KBM-7 (cell line): ENCODE measurements at places on chromosomes 4 and X.

DNA sequence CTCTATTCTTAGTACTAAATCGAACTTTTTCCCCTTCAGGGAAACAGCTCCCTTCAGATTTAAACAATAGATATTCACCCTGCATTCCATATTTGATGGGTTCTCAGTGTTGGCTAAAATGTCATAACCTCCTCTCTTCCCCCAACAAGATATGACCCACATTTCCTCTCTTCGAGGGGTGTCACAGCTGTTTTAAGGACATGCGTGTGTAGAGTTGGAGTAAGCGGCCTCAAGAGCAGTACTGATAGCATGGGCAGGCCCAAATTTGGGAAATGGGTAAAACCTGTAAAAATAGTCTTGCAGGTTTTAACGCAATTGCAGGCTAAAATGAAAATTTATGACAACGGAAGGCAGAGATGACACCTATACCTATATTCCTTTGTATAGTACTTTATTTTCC is 28.7 kb downstream of the SAT1 start:
- DNase-seq = no peak

- DNase-seq = no peak
Measured at GRCh38 chrX:9293903-9294302, 171.0 kb upstream of the TBL1X start.

- DNase-seq = no peak
Measured at GRCh38 chr4:144614850-144615585, 30.9 kb upstream of the HHIP start.

- no peak for DNase-seq
Measured at GRCh38 chrX:39757971-39758370, 339.8 kb downstream of the BCOR start.

DNA sequence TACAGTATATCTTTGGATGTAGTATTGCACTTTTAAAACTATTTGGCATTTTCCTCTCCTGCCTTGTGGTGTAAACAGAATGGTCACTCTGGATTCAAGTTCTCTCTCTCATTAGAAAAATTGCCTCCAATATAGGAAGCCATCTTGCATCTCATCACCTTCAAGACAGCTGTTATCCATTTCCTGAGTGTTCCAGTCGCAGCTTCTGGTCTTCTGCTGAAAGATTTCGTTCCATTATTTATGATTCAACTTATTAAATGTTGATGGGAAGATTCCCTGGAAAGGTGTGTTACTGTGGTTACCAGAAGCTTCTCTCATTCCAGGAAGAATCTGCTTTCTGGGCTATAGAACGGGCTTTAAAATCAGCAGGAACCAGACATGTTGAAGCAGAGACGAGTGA is 568.3 kb upstream of the SLIT2 start:
- DNase-seq = no peak

DNA sequence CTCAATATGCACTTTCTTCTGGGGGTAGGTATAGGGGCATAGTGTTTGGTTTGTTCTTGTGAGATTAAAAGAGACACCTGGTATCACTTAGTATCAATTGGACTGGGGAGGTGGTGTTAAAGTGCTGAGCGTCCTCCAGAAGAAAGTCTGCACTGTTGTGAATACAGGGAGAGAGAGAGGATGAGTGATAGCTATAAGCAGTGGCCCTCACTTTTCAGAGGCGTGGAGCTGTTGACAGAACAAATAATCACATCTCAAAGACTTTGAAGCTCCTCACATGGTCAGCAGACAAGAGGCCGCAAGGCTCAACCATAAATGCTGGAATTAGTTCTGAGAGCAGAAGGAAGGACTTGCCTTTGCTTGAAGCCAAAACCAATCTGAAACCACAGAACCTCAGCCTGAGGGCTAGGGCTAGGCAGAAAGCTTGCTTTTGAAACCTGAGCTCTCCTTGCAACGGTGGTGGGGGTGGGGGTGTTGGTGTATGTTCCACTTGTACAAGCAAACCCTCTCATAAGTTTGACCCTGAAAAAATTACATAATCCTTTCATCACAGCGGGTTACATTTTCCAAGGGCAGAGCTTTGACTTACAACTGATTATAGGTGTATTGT is 123.2 kb upstream of the SCML1 start:
- no peak for DNase-seq

DNA sequence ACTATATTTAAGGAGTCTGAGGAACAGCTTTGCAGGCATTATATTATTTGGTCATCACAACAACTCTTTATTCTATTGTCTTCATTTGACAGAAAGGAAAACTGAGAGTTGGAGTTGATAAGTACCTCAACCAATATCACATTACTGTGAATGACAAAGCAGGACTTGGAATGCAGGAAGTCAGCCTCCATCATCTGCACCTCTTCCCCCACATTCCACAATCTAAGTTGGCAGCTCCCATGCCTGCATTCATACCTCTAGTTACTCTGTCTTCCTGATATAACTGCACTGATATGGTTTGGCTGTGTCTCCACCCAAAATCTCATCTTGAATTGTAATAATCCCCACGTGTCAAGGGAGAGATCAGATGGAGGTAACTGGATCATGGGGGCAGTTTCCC is 356.7 kb downstream of the GALNTL6 start:
- DNase-seq = no peak

GRCh38 chrX:112785344-112785743 is 55.3 kb downstream of the AMOT start:
- no peak for DNase-seq

GRCh38 chrX:150773634-150774033 is 80.4 kb downstream of the MTMR1 start:
- DNase-seq = no peak

DNA sequence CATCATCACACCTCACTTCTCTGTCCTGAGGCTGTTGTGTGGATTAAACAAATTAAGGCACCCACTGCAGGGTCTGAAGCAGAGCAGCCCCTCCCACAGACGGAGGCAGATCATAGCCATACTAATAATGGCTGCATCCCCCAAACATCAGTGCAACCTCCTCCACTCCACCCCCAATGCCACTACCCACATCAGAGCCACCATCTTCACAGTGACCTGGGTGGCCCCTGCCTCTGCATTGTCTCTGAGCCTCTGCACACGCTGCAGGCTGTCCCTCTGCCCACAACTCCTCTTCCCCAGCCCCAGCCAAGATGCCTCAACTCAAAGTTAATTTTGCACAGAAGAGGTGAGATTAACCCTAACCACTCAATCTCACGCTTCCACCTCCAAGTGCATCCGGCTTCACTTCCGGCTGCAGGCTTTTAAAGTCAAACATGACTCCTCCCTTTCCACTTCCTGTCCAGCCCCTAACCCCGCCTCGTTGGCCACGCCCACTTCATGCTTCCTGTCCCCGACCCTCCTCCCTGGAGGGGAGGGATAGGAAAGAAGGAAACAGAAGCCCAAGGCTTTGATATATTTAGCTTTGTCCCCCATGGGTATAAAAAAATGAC is 22.7 kb downstream of the JAKMIP1 start:
- peak; percentile 24 for DNase-seq

- DNase-seq = peak; percentile 9
Measured at GRCh38 chr4:7964890-7965662, 25.4 kb upstream of the AFAP1 start.

- DNase-seq = no peak
Measured at GRCh38 chrX:11665168-11666111, at the start of gene ARHGAP6. Gene ARHGAP6 (minus strand): TSS chrX:11665920. CDS start chrX:11664828, 1,092 bp downstream.

DNA sequence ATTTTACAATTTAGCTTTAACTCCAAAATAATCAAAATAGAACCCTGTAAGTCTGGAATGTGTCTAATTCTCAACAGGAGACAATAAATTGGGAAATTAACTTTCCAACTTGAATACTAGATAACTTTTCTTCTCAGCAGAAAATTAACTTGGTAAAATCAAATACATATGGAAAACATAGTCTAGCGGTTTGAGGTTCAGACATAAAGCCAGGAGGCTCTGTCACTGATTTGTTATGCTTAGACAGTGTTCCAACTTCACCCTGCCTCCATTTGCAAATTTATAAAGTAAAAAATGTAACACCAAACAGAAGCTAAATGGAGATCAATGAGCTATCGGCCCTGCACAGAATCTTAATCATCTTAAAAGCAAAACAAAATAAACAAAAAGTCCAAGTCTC is 46.3 kb downstream of the TBCK start:
- DNase-seq = no peak

DNA sequence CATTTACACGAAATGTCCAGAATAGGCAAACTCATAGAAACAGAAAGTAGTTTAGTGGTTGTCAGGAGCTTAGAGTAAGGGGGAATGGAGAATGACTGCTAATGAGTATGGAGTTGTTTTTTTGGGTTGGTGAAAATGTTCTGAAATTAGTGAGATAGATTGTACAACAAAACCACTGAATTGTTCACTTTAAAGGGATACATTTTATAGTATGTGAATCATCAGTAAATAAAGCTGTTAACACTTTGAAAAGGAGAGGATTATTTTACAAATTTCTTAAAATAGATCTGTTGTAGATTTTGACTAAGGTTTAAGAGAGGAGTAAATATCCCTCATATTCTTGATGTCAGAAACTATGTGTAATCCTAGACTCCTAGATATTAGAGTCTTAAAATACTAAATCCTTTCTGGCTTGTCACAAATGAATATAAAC is 82.7 kb downstream of the RAPGEF2 start:
- DNase-seq = no peak

- no peak for DNase-seq
Measured at GRCh38 chrX:78437621-78438020, 110.2 kb upstream of the CYSLTR1 start.

DNA sequence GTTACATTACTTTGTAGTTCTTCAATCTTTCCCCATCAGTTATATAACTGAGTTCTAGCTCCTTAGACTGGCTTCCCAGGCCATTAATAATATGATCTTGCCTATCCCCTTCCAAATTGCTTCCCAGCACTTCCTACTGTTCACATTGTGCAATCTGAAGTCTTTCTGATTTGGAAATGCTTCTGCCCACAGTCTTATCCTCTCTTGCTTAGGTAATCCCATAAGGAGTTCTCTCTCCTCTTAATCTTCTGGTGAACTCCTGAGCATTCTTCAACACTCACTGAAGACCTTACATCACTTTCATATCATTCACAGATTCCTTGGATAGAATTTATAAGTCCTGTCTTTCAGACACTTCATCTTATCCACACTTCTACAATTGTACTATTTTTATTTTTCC is 132.7 kb upstream of the TTC29 start:
- no peak for DNase-seq

GRCh38 chr4:53378171-53378482 is 686 bp downstream of the FIP1L1 start:
- no peak for DNase-seq

DNA sequence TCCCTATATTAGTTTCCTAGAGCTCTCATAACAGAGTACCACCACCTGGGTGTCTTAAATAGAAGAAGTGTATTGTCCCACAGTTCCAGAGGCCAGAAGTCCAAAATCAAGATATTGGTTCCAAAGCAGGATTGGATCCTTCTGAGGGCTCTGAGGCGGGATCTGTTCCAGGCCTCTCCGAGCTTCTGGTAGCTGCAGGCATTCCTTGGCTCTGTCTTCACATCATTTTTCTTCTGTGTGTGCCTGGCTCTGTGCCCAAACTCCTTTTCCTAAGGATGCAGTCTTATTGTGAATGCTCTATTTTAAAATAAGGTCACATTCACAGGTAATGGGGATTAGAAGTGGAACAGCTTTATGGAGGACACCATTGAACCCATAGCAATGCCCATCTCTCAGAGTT is 253.7 kb upstream of the TAPT1 start:
- DNase-seq = no peak

- no peak for DNase-seq
Measured at GRCh38 chr4:95531141-95531540, 17.6 kb downstream of the UNC5C start.

GRCh38 chr4:121177246-121178137 is 13.4 kb upstream of the TNIP3 start:
- no peak for DNase-seq

DNA sequence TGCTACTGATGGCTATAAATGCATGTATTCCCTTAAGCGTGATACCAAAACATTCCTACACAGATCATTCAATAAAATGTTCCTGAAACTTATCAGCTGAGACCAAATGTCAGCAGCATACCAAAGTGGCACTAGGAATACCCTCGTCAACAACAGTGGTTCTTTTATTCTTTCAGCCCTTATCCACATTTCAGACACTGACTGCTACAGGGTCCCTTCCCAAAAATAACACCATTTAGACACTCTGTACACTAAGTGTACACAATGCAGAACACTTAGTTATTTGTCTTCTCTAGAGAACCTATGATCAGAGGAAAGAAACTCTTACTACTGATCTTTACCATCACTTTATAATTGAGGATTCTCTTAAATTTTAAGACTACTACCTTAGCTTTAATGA is 94.1 kb downstream of the ATRX start:
- no peak for DNase-seq

DNA sequence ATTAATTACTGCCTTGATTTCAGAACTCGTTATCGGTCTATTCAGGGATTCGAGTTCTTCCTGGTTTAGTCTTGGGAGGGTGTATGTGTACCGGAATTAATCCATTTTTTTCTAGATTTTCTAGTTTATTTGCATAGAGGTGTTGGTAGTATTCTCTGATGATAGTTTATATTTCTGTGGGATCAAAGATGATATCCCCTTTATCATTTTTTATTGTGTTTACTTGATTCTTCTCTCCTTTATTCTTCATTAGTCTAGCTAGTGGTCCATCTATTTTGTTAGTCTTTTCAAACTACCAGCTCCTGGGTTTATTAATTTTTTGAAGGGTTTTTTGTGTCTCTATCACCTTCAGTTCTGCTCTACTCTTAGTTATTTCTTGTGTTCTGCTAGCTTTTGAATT is 32.1 kb downstream of the CDX4 start:
- no peak for DNase-seq

GRCh38 chrX:19886375-19886774 is 1.0 kb downstream of the SH3KBP1 start:
- no peak for DNase-seq

DNA sequence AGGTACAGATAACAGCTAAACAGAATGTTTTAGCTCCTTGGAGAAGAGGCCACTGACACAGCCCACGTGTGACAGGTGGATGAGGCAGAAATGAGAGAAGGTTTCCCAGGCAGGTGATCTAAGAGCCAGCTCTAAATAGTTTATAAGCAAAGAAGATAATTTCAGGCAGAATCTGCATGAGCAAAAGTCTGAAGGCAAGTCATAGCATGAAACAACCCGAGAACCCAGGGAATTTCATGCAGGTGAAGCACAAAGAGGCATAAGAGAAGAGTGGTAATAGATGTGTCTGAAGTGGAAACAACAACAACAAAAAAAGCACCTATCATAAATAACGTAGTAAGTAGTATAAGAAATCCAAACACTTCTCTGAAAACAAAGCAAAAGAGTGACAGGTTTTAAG is 275.8 kb upstream of the CPEB2 start:
- DNase-seq = no peak

DNA sequence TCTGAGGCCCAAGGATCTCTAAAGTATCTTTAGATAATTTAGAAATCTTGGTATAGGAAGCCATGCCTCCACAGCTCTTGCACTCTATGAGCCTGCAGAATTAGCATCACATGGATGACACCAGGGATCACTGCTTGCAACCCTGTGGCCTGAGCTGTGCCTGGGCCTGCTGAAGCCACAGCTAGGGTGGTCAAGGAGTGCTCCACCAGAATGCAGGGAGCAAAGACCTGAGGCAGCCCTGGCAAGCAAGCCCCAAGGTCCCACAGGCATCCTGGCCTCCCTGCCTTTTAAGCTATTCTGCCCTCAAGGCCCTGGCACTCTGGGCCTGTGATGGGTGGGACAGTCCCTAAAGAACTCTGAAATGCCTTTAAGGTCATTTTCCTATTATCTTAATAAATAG is 105.2 kb upstream of the NALF2 start:
- no peak for DNase-seq
